Urothelium cell line (cell line): ENCODE measurements at places on chromosomes 5 and 9.

GRCh38 chr9:109411069-109411761, 86.9 kb downstream of the PTPN3 start:
- no peak for DNase-seq

DNA sequence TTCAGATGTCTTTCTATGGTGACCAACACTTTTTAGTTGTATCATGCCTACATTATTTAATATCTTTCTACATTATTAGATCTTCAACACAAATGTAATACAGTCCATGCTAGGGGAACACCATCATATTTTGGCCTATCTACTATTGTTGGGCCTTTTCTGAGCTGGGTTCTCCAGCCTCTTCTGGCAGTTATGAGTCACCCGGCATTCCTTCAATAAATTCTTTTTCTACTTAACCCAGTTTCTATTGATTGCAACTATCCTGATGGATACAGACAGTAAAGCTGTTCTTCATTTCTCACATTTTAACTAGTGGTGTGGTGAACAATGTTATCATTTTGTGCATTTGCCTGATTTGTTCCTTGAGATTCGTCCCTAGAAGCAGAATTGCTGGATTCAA, 529.3 kb downstream of the BNC2 start:
- DNase-seq = peak; percentile 13

DNA sequence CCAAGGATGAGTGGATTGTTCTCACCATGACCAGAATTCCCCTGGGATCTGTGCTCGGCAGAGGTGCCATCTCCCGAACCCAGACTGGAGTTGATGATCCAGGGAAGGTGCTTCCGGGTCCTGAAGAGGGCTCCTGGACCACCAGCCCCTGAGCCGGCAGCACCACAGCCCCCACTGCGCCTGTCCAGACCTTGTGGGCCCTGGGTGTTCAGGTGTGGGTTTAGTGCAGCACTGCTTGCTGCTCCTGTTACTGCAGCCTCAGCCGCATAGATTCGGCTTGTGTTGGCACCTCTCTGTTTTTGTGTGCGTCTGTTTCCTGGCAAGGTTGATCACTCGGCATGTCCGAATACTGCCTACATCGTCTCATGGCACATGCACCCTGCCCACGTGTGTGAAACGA, 16.3 kb upstream of the NPM1 start:
- no peak for DNase-seq

GRCh38 chr9:34502891-34503290, 19.9 kb downstream of the ENHO start:
- no peak for DNase-seq

- no peak for DNase-seq
These were observed 34.8 kb downstream of the THBS4 start for GRCh38 chr5:80069918-80070318.

GRCh38 chr9:126704892-126705766, 91.4 kb downstream of the LMX1B start:
- DNase-seq = peak; percentile 79

GRCh38 chr9:75041041-75041440, 12.9 kb upstream of the CARNMT1 start:
- DNase-seq = no peak

DNA sequence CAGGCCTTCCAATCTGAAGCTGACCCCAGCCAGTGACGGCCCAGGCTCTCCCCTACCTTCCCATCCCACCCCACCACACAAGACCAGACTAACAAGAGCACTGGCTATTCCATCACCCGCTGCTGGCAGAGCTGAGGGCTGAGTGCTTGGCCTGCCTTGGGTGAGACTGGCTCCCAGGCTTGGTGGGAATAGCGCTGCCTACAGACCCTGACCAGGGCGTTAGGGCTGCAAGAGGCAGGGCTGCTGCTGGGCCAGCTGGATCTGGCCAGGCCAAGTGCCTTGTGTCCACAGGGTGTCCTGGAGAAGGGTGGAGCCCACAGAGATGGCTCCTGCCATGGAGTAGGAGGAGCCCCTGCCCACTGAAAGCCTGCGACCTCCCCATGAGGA, 31.6 kb upstream of the ANGPTL2 start:
- no peak for DNase-seq

DNA sequence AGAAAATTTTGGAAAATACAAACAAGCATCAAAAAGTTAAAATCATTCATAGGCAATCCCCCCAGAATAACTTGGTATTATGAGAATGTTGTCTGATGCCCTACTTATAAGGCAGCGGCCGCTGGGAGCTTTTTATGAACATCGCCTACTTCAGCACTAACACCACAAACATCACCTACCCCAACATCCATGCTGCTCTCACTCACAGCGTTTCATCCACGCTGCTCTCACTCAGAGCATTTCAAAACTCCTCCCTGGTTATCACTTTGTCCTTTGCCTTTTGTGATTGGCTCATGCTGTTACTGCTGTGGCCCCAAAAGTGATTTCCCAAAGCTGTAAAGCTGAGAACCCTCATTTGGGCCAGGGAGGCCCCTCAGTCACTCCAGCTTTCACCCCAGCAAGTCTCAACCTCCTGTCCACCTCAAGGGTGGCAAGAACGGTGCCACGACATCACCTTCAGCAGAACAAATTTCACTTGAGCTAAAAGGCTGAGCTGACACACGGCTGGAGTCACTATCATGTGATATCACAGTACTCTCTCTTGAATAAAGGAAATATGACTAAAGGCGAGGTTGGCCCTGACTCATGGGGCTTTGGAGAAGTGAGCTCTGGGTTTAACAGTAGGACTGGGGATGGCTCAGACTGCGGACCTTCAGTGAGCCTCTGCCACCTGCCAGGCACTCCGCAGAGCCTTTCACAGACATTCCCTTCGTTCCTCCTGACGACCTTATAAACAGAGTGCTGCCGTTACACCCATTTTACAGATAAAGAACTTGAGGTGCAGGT, 25.2 kb downstream of the SHC3 start:
- DNase-seq = peak; percentile 52

- peak; percentile 57 for DNase-seq
These were observed at the start of gene ADCY2 for GRCh38 chr5:7395947-7396712. Gene ADCY2 (plus strand): TSS chr5:7396138. CDS start chr5:7396297, 159 bp downstream.

DNA sequence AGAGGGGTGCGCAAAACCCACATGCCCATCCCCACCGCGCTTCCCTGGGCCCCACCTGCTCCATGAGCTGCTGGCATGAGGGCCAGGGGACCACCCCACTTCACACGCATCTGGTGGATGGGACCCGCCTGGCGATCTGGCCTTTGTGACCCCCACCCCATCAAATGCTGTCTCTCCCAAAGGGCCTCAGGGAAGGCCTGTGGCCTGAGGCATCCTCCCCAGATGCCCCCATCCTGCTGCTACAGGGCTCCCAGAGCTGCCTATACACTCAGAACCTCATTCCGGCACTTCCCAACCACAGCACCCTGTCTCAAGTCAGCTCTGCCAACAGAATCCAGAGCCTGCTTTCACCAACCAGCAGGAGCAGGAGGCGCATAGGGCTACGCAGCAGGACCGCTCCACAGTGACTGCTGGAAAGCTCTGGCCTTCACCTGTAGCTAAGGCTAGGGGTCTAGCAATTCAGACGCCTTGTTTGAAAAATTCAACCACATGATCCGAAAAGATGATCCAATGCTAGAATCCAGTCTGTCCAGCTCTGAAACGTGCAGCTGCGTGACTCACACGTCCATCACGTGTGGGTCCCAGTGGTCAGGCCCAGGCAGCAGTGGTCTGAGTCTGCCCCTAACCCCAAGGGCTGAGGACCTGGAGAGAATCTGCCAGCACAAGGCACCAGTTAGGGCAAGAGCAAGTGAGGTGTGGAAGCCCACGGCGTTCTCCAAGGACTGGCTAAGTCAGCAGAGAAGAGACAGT, 1.4 kb upstream of the SNAPC4 start:
- no peak for DNase-seq

DNA sequence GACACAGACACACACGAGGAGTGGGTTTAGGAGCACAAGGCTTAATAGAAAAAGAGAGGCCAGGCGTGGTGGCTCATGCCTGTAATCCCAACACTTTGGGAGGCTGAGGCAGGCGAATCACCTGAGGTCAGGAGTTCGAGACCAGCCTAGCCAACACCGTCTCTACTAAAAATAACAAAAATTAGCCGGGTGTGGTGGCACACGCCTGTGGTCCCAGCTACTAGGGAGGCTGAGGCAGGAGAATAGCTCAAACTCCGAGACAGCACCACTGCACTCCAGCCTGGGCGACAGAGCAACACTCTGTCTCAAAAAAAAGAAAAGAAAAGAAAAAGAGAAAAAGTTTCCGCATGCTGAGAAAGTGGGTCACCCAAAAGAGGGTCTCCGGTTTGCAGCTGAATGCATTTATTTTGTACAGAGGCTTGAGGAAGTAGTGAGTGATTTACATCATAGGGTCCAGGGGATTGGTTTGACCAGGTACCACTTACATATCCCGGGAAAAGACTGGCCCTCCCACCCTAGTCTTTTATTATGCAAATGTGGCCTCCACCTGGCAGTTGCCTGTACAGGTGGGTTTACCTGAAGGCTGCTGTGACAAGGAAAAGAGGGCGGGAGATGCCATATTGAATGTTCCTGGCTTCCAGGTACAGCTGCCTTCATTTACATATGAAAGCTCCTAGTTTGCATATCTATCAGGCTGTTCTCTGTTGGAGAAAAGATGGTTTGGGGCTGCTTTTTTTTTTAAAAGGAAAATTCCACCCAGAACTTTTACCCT, 366.2 kb upstream of the GRAMD2B start:
- no peak for DNase-seq

GRCh38 chr5:76443066-76443800, 40.1 kb downstream of the IQGAP2 start:
- no peak for DNase-seq

DNA sequence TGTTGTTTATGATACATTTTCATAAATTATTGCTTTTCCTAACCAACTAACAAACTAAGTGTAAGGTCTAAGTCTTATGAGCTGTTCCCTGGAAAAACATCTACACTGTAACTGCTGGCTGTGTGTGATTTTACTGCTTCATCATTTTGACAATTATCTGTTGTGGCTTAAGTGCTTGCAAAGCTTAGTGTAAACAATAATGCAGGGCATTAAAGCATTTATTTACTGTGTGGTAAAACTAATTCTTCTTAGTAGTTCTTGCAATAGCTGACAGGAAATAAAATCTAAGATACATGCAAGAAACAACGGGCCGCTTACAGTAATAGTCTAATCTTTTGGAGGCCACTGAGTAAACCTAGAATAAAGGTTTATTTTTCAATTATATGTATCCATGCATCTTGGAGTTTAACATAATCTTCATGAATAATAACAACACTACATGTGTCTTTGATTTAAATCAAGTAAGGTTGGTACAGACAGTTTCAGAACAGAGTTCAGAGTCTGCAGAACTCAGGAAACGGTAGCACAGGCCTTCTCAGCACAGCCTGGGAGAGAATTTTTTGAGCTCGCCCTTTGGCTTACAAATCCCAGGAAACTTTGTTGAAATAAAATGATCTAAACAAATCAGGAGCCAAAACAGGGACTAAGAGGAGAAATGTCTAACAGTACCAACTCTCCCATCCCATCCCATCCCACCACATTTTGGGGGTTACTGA, 473.1 kb downstream of the NR2F1-AS1 start:
- DNase-seq = no peak

DNA sequence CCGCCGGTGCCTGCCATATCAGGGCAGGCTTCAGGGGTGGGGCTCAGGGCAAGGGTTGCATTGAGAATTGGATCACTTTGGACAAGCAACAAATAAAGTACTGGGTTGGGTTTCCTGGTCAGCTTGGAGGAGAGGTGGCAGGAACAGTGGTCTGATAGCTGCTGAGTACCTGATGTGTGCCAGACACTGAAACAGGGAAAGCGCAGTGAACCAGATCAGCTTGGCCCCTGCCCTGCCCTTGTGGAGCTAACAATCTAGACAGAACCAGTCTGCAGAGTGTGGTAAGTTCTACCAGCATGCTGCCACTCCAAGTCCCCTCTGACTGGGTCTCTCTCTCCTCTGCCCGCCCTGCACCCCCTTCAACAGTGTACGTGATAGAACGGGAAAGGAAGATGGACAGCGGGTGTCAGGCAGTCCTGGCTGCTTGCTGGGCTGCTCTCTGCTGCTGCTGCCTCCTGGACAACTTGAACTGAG, 53.4 kb downstream of the CYSTM1 start:
- no peak for DNase-seq

DNA sequence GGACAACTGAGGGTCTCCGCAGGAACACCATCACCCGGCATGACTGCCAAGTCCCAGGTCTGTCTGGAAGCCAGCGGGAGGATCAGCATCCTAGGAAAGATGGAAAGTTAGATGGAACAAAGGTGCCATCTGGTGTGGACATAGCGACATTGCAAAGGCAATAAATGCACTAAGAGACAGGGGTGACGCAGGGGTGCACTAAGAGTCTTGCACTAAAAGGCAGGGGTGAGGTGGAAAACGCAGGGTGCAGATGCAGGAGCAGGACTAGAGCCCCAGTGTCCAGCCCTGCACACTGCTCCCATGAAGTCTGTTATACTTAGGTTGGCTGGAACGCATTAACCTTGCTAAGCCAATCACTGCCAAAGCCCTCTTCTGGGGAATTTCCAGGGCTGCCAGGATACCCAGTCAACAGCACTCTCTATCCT, 15.5 kb downstream of the ATOX1 start:
- peak; percentile 67 for DNase-seq
